T-helper 9 cell (primary cell): ENCODE measurements at places on chromosomes 6 and 20.

DNA sequence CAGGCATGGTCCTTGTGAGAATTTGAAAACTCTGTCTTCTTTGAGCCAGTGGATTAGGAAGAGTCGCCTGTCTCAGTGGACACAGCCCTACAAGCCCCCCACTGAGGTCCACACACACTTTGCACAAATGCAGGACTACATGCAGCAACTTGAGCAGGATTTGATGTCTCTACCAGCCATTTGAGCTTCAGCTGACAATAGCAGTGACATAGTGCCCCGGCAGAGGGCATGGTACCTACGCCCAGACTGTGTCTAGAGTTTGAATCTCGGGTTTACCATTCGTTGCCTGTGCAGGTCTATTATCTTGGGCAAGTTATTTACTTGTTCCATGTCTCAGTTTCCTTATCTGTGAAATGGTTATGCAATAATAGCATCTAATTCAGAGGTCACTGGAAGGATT is 580.1 kb downstream of the TFAP2B start:
- DNase-seq, result no peak

GRCh38 chr6:148211777-148212324 is 130.8 kb upstream of the SASH1 start:
- no peak for DNase-seq

- DNase-seq, result no peak
Measured at GRCh38 chr20:50710492-50711063, 19.2 kb upstream of the RIPOR3 start.

DNA sequence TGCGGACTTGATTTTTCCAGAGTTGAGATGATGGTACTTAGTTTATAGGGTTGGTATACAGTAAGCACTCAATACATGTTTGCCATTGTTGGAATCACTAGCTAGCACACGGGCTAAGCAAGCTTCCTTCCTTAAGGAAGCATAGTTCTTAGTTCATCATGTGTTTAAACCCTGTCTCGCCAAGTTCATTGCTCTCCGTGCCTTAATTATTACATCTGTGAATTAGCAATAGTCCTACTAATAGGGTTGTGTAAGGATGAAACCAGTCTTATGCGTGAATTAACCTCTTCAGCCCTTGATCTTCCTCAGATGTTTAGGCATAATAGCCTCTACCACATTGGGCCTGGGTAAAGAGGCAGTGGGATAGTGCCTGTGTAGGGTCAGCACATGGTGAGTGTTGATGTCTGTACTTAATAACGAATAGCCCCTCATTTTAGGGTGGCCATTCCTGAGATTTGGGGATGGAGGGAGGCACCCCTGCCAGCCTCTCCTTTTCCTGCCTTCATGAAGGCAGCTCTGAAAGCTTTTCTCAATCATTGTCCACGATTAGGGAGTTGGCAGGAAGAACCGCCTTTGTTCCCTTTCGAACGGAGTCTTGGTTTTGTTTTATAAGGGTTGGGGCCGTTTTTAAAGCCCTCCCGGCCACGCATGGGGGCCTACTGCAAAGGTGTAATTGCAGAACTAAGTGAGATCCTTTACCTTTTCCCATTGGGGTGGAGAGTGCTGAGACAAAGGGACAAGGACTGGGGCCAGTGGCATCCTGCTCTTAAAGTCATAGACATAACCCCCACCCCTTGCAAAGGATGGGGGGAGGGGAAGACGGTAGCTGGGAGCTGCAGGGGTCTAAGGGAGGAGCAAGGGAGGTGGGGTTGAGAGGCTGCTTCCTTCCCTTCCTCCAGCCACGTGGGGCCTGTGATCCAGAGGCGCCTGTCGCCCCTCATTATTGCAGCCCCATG is 2.1 kb downstream of the DNMT3B start:
- DNase-seq, result no peak
